ENCODE measurements at places on chromosomes 16 and 17.

DNA sequence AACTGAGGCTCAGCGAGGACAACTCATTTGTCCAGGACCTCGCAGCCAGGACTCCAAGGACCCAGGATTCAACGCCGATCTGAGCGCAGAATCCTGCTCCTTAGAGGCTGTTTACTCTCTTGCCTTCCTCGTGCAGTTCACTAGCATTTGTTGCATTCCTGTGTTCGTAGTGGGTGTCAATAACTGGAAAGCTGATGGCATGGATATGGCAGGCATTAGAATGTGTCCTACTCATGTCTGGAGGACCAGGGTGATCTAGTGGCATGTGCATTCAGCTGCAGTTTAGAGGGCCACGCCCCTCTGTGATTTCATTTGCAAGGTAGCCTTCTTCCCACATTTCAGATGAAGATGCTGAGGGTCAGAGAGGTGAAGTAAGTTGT is 510 bp downstream of the CRISPLD2 start:
- DNase-seq: no peak

GRCh38 chr17:48483471-48484131 is 47.2 kb downstream of the HOXB1 start:
- DNase-seq: peak; percentile 45

- DNase-seq: peak; percentile 53
Observed at GRCh38 chr16:84519855-84520254, 15.4 kb upstream of the MEAK7 start.

GRCh38 chr16:62404842-62405611 is 368.8 kb upstream of the CDH8 start:
- DNase-seq: no peak

DNA sequence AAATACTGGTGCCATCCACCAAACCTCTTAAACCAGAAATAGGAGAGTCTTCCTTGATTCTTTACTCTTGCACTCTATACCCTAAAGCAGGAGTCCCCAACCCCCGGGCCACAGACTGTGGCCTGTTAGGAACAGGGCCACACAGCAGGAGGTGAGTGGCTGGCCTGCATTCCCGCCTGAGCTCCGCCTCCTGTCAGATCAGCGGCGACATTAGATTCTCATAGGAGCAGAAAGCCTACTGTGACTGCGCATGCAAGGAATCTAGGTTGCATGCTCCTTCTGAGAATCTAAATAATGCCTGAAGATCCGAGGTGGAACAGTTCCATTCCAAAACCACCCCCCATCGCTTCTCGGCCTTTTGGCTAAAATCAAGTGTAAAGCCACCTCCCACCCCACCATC is 30.3 kb upstream of the SRCIN1 start:
- no peak for DNase-seq

DNA sequence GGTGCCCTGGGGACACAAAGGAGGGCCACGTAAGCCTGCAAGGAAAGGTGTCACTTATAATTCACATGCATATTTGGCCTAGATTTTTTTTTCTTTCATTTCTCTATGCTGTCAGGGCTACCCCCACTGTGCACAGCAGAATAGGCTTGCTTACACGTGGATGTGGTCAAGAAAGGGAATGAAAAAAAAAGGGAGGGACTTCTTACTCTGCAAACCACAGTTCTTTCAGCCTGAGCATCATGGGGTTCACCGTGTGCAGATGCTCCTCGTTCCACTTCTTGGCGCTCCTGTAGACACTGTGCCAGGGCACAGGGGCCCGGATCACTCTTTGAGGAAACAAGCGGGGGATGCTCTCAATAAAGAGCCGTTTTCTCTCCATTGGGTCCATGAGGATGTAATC is 16.6 kb downstream of the DNAH3 start:
- DNase-seq: no peak

- no peak for DNase-seq
Observed at GRCh38 chr16:87133966-87134627, 183.1 kb downstream of the C16orf95 start.

DNA sequence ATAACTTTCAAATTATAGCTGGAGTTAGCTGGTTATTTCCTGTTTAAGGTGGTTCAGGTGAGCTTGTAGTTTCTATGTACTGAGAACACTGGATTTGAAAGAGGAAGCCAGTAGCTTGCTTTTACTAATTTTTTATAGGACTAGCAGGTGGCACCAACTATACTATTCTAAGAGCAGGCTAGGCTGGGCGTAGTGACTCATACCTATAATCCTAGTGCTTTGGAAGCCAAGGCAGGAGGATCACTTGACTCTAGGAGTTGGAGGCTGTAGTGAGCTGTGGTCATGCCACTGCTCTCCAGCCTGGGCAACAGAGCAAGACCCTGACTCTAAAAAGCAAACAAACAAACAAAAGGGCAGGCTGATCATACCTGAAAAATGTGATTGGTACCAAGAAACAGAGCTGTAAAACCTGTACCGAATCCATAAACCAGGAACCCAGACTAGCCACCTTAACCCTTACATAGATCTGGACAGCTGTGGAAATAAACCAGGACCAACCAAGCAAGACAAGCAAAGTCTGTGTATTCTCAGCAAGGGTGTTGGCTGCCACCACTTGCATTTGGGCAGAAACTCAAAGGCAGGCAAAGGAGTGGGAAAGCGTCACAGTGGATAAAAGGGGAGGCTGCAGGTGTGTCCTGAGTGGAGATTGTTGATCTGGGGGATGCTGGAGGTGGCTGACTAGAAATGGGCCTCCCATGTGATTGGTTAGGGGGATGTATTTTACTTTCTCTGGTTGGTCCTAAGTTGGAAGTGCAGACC is 36.3 kb downstream of the SLC47A1 start:
- DNase-seq: no peak

DNA sequence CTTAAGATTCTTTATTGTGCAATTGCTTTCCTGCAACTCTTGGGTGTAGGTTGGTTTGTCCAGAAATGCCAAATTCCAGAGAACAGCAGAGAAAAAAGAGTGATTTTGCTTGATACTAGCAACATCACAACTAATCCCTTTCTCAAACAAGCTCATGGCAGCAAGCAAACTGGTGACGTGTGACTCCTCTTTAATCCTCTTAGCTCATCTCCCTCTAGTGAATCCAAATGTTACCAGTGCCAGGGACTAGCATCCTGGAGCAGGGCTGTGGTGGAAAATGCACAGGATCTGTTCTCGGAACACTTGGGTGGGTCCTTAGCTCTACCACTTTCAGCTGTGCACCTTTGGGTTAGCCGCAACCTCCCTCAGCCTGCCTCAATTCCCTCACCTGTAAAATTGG is 204.0 kb upstream of the CCL2 start:
- no peak for DNase-seq

- DNase-seq: no peak
Observed at GRCh38 chr16:49918257-49918656, 62.3 kb upstream of the ZNF423 start.

- DNase-seq: peak; percentile 31
Observed at GRCh38 chr16:6682142-6682811, 650.4 kb upstream of the RBFOX1 start.

DNA sequence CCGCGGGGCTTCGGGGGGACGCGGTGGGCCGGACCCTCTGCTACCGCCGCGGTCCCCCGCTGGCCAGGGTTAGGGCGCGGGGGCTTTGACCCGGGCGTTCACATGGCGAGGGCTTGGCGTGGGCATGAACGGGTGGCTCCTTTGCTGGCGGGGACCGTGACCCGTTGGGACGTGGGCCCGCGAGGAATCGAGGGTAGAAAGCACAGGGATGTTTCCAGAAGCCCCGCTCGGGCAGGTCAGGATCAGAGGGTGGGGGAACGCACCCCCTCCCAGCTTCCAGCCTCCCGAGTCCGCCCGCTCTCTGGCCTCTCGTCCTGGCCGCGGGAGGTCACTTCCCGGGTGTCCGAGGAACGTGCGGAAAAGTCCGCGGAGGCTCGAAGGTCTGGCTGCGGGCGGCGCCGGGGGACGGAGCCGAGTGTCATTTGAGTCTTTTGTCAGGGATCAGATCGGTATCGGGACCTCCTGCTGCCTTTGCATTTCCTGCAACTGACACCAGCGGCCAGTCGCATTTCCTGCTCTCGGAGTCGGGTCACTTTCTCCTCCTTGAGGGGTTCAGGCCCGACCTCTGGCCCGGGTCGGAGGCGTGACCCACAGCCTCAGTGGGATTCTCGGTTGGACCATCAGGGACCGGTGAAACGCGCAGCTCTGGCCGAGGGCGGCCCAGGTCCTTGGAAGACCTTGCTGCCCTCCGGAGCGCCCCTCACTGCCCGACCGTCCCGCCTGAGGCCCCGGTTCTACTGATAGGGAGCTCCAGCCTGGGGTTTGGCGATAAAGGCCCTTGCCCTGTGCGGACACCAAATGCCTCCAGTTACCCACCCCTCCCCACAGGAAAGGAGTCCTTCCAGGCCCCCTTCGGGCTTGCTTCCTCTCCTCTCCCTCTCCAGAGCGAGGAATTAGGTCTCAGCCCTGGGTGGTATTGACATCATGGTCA is 702 bp upstream of the WNT3 start:
- peak; percentile 20 for DNase-seq

GRCh38 chr17:72901657-72902056 is 190.8 kb downstream of the SLC39A11 start:
- DNase-seq: no peak

DNA sequence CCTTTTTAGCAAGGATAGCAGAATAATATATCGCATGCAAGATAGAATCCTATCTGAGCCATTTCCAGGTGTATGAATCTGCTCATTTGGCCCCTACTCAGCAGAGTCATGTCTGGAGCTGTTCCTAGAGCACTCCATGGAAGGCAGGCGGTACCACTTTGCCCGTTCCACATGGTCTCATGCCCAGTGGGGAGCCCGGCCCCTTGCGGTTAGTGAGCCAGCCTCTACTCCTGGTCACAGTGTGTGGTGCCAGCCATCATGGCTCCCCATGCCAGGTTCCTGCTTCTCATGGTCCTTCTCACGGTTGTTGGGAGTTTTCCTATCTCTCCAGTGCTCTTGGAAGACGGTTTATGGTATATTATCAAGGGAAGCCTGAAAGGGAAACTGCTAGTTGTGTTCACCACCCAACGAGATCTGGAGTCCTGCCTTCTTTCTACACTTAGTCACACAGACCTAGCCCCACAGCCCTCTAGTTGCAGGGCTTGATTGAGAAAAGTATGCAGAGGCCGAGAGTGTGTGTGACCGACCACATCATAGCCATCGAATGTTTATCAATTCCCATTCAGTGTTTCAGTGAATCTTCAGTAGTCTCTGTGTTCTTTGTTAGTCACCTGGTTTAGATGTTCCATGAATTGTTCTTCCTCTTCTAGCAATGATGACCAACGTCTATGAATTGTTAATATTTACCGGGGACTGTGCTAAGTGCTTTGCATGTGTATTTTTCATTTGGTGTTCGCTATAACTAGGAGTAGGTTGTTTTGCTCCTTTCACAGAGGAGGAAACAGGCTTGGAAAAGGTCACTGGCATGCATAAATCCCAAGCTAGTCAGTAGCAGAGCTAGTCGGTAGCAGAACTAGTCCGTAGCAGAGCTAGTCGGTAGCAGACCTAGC is 9.6 kb downstream of the JPT2 start:
- DNase-seq: no peak

DNA sequence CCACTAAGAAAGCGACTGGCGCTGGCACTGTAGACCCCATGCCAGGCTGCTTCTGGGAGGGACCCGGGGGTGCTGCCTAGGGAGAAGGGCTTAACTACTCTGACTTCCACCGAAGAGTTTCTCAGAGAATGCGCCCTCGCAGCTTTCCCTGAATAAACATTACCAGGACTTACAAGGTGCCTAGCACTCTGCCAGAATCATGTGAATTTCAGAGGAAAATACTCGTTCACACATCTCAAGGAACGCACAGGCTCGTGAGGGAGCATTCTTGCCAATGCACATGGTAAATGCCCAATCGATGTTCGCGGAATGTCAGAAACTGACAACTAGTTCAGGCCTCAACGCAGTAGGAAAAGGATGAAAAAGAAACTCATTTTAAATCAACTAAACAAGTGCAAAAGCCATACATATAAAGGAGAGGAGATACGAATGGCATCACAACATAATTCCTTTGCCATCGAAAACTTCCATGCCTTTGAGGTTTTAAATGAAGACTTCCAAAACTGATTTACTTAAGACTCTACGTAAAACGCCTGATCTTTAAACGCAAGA is 999 bp downstream of the CMC2 start:
- DNase-seq: no peak

DNA sequence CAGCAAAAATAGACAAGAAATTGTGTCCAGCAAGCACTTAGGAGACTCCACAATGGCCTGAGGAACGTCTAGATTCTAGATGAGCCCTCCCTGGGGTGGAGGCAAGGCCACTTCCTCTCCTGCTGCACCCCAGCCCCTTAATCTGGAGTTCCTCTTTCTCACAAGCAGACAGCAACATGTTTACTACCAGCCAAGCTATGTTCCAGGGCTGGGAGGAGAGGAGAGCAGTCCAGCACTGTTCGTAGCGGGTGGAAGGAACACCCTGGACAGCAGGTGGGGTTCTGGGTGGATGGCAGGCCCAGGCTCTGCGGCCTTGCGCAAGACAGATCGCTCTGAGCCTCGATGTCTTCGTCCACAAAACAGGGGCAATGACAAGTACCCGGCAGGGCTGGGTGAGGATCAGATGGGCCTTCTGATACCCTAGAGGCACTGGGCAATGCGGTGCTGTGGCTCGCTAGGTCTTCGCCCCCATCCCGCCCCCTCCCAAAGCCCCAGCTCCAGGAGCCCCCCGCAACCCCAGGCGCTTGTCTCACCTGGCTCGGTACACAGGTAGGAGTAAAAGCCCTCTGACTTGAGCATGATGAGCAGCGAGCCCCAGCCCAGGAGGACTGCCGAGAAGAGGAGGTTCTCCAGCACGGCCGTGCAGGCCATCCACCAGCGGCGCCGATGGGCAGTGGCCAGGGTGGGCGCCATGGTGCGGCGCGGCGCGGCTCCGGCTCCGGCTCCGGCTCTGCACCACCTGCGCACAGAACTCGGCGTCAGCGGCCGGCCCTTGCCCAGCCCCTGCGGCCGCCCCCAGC is 1.3 kb downstream of the SLC43A2 start:
- DNase-seq: no peak

DNA sequence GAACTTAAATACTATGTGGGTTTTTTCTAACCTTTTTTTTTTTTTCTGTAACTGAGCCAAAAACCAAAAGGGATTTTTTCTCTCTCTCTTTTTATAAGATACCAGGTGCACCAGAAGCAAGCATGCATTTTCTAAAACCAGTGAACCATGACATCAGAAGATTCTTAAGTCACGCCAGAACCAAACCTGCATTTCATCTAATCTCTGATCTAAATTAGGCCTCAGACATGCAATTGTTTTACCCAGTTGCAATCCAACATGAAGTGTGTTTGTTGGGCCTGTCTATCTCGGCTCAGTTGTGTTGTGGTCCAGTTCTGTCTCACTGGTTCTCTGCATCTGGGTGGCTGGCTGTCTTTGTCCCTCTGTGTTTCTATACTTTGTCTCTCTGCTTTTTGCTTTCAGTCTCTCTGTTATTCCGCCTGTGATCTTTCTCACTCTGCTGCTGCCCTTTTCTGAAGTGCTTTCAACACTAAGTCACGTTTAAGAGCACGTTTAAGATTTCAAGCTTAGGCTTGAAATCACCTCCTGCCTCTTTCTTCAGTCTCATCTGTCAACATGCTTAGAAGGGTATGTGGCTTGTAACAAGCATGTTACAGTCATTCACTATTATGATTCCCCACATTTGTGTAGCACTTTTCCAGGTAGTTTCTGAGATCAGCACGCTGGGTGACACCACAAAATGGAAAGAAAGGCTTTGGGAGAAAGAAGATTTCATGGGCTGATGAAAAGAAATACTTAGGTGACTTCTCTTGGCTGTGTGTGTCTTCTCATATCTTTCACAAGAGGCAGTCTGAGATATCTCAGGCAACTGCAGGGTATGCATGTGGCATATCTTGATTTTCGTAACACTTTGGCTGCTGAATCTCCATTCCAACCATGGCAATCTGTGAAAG is 488.9 kb downstream of the SHISA9 start:
- no peak for DNase-seq

Data from stimulated activated naive CD8-positive, alpha-beta T cell treated with anti-CD3 and anti-CD28 coated beads, Interleukin-15, Interleukin-2, amounts not matched to agents 100 U/mL and 50 U/mL, for 24 hours (primary cell).